ENCODE measurements at places on chromosomes 12 and 14.

- no peak for DNase-seq
Observed at GRCh38 chr12:5268424-5269210, 163.3 kb upstream of the NTF3 start.

DNA sequence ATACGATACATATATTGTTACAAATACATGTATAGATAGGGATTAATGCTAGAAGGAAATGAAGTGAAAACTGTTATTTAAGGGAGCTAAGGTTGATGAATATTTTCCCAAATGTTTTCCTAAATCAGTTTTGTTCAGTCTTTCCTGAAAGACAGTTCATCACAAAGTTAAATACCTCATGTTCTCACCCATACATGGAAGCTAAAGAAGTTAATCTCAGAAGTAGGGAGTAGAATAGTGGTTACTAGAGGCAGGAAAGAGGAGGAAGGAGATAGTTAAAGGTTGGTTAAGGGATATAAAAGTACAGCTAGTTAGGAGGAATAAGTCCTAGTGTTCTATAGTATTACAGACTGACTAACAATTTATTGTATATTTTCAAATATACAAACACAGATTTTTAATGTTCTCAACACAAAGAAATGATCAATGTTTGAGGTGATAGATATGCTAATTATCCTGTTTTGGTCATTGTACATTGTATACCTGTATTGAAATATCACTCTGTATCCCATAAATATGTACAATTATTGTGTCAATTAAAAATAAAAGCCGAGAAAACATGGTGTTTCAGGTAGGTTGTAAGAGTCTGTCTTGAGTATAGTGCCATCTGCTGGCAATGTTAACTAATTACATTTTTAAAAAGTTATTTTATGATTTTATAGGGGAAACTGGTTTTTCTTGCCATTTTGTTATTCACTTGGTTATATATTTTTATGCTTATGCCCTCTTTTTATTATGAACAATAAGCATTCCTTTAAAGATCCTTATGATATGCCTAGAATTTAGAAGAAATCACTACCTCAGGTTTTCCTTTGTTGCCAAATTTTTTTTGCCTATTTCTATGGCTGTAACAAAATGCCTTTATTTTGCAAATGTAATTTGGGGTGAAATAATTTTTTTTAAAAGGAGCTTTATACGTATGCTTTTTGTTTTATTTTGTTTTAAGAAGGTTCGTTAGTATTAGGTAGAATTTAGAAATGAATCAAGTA is 26.9 kb downstream of the ZDHHC17 start:
- DNase-seq, result no peak

DNA sequence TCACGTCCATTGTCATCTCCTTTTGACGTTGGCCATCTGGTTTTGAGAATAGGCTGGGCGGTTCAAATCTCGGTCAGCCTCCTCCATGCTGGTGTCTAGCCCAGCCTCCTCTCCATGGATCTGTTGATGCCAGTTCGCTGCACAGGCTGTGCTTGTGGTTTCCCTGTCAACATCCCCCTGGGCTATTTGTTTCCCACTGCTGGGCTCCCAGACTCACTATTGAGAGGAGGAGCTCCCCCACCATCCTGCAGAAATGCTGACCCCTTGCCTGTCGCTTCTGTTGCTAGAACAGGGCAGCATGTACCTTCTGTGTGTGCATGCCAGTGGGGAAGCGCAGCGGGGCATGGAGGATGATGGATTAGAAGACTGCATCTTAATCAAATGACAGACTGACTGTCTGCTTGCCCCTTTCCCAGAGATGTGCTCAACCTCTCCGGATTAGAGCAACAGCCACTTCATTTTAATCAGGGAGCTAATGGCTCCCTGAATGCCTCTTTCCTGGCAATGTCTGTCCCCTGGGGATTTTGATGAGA is 170.5 kb downstream of the TSPAN9 start:
- DNase-seq, result no peak

DNA sequence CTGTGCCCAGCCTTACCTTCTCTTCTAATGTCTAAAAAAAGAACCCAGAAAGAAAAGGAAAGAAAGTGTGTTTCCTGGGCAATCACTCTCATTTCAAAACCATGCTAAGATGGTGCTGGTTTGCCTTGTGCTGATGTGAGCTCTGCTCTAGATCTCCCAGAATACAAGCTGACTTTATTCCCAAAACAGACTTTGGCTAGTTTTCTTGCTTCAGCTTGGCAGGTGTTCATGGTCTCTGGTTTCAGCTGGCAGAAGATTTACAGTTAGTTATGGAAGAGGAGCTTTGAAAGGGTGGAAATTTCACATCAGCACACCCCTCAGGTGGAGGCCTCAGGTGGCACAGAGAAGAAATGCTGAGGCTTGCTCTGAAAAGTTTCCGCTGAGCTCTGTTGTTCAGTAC is 34.4 kb downstream of the PPP1R36 start:
- no peak for DNase-seq

GRCh38 chr14:99118946-99119345 is 153.1 kb downstream of the BCL11B start:
- DNase-seq, result no peak

GRCh38 chr12:113244047-113244460 is 22.8 kb downstream of the TPCN1 start:
- DNase-seq, result peak; percentile 82

DNA sequence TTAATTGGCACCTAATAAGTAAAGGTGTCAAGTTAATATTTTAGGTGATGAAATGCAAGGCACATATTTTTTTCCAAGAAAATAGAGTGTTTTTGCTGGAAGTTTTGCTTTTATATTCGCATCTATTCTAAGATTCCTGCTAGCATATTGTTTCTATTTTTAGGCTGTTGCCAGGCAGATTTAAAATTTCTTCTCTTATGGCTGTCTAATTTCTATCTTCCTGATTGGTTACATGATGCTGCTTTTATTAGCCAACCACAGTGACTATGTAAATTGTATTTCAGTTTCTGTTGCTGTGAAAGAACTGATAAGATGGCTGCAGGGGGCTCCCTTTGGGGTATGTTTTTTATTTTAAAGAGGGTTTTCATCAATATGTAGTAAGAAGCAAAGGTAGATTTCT is 42.7 kb downstream of the ATF7IP start:
- no peak for DNase-seq

GRCh38 chr14:23556700-23557440 is 799 bp downstream of the THTPA start:
- no peak for DNase-seq

DNA sequence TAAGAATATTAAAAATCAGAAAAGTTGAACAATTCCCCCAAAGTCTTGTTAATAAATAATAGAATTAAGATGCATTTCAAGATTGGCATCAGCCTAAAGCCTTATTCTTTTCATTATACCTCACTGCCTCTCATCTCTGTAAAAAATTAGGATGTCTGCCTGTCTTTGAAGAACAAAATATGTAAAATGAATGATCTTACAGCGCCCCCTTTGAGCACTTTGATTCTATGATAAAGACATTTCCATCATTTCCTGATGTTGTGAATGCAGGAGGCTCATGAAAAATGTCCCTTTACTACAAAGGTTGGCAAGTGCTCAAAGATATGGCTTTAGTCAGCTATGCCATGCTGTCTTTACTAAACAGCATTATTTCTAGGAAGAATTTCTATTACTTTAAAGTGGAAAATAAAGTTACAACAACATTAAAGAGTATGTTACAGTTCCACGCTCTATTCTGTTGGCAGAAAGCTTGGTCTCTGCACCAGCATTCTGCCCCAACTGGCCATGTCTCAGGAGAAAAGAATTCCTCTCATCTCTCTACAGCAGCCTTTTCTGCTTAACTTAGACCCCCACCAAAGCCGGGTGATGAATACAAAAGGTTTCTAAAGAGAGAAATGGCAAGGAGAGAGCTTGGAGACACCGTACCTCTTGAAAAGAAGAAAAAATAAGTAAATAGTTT is 95.1 kb downstream of the LLPH start:
- no peak for DNase-seq

GRCh38 chr14:39025250-39025809 is 77.7 kb downstream of the SEC23A start:
- DNase-seq, result no peak

GRCh38 chr14:90871605-90872233 is 55.5 kb upstream of the TTC7B start:
- DNase-seq, result no peak

- DNase-seq, result no peak
Observed at GRCh38 chr12:118017926-118018325, 1.4 kb downstream of the RFC5 start.

DNA sequence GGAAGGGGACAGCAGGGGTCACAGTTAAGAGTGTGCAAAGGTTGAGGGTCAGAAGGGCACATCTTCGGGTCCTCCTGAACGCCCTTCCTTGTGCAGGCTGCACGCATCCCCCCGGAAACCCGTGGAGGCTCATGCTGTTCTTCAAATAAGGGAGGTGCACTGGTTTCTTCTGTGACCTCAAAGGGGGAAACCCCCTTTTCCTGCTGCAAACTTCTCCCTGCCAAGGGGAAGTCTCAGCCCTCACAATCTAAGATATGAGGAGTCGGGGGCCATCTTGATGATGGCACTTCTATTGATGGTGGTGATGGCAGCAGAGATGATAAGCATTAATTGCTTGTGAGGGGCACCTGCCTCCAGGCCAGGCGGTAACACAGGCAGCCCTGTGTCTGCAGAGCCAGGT is 40.0 kb downstream of the ISCA2 start:
- no peak for DNase-seq

- no peak for DNase-seq
Observed at GRCh38 chr14:76742966-76743365, 18.3 kb upstream of the VASH1 start.

DNA sequence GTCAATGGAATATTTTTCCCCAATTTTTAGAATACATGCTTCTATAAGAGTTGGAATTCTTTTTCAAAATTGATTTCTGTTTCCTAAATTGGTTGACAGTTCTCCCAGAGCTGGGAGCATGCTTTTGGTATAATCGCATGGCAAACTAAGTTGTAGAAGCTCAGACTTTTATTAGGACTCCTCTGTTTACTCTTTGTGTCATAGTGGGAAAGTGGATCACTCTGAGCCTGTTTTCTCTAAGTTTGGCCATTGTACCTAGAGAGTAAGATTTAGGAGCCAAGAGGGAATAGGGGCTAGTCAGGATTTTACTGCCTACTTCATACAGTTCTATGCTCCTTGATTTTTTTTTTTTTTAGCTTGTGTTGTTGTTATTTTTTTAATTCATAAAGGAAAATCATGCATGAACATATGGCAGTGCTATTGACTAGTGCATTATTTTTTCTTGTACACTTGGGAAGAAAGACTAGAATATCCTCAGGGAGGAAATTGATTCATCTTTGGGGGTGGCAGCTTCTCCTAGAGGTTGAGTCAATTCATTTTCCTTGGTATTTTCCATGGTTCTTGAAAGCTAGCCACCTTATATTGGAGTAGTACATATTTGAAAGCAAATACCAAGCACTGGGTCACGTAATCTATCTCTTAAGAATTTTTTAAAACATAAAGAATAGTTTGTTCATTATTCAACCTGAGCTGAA is 77.7 kb upstream of the TRAF3 start:
- no peak for DNase-seq

DNA sequence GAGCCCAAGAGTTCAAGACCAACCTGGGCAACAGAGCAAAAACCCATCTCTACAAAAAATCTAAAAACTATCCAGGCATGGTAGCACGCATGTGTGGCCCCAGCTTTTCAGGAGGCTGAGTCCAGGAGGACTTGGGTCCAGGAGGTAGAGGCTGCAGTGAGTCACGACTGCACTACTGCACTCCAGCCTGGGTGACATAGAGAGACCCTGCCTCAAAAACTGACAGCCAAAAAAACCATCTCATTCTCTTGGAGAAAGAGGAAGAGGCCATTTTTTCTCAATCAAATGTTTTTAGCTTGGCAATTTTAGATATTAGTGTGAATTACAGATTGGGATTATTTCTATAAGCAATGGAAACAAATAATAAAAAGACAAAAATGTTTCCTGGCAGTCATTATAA is 38.2 kb downstream of the ZFC3H1 start:
- DNase-seq, result no peak

DNA sequence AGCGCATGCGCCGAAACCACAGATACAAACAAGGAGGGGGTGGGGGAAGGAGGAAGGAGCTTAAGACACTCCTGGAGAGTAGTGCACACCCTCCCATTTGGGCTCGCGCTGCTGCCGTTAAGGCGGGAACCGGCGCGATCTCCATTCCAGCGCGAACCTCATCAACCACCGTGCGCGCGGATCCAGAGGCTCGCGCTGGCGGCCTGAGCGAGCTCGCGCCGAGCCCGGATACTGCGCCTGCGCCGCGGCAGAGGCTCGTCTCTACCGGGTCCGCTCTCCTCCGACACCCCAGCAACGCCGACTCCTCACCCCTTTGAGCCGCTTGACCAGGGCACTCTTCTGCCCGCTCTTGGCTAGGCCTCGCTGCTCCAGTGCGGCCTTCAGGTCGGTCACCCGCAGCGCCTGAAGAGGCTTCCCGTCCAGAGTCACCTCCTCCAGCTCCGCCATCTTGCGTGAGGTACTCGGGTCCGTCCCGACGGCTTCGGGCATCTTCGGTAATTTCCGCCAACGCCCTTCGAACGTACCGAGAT is at the start of gene ACIN1:
TSS of gene ACIN1 (minus strand) at position 471 of the 530 bp plus-strand sequence. CDS start at position 447, 24 bp downstream.
- DNase-seq, result no peak

GRCh38 chr12:31317471-31318395 is 8.2 kb downstream of the SINHCAF start:
- no peak for DNase-seq

DNA sequence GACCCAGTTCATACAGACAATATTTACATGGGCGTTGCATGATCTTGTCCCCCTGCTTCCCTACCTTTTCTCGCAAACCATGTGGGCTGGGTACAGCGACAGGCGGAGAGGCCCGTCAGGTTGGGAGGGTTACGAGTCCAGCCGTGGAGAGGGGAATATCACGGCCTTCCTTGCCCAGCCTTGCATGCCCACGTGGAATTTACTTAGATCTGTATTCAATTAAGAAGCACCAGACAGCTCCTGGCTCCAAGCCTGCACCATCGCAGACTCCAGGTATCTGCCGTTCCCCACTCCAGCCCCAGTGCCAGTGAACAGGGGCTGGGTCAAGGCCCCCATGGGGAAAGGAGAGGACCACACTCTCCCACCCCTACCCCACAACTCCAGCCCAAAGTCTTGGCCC is 29.8 kb downstream of the BCL11B start:
- no peak for DNase-seq

GRCh38 chr14:61589691-61590581 is 105.4 kb upstream of the HIF1A start:
- DNase-seq, result no peak

- no peak for DNase-seq
Observed at GRCh38 chr14:72633551-72633950, 260.4 kb downstream of the DPF3 start.

GRCh38 chr12:11539156-11539555 is 110.3 kb upstream of the ETV6 start:
- DNase-seq, result no peak

GRCh38 chr14:96683562-96684289 is 113.5 kb upstream of the VRK1 start:
- DNase-seq, result no peak
